ENCODE measurements at places on chromosomes 5 and 9.

- no peak for DNase-seq
These were observed 65.0 kb downstream of the SNCAIP start for GRCh38 chr5:122377026-122377425.

GRCh38 chr5:150510460-150511263 is 2.7 kb downstream of the NDST1 start:
- no peak for DNase-seq

GRCh38 chr5:137754961-137755762 is 999 bp upstream of the HNRNPA0 start:
- no peak for DNase-seq

GRCh38 chr5:113344973-113345940 is 89.5 kb downstream of the TSSK1B start:
- DNase-seq = no peak

GRCh38 chr5:109668668-109669422 is 20.9 kb upstream of the MAN2A1 start:
- DNase-seq = no peak

DNA sequence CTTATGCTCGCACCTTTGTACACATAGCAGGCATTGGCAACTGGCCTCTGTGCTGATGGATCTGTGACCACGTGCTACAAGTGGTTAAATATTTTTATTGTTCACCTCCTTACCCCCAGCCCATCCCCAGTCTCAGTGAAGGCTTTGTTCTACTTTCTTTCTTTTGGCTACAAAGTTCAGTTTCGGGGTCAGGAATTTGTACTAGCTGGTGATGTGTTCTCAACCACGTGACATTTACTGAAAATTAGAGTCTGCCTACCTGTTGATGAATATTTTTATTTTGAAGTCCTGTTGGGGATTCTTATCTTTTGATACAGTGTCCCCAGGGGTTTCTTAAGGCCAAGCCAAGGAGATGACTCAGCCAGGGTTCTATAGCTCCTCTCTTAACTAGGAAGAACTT is 47.8 kb downstream of the C9orf57 start:
- no peak for DNase-seq

DNA sequence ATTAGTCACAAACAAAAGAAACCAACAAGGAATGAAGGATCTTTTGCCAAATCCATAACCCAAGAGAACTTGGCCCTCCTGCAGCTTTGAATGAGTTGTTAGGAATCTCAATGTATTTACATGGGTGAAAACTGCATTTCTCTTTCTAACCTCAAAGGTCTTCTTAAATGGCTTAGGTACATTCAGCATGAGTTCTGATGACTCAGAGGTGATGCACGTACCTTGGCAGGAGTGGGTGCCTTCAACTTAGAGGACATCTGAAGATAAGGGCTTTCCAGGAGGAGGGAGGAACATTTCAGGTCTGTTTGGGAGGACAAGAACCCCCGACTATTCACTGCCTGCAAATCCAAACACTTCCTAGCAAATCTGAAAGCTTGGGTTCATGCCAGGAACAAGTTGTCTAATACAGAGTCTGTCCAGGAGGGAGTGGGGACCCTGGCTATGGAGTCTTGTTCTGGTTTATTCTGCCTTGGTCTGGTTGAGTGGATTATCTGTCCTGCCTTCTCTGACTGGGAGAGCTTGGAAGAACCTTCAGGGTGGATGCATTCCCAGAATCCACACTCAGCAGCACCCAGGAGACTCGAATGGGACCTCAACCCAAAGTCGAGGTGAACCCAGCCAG is 65.7 kb downstream of the IRX2 start:
- no peak for DNase-seq
